ENCODE measurements at places on chromosomes 2 and 18. TPM values are rescaled to one million over a fixed set of nuclear protein-coding genes. Genes with fewer than 3 reads are reported as not detected.

DNA sequence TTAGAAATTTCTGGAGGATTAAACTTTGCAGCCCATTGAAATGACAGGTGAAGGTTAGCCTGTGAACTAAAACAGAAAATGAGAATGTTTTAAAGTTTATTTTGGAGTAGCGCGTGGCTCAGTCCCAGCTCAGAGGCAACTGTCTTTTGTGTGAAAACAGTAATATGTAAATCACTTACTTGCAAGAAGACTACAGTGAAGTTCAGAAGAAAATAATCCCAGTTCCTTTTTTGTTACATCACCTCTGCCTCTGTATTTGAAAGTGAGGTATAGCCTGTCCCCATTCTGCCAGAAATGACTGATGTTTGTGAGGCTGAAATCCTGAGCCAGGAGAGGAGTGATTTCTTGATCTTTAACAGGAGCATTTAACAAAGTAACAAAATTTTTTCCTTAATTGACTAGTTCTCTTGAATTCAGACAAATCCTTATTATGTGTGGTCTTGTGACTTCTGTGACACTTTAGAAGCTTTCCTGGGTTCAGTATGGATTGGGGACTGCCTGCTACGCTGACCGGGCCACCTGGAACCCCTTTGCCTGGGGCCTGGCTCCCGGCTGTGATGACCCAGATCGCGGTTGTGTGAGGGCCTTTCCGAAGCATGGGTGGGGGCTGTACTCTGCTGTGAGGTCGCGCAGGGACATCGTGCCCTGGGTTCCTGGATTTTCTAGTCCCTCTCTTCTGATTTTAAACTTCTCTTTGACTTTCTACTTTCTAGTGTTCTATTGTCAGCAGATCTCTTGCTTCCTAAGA lies 24.3 kb downstream of the TRAPPC12 start:
- DNase-seq: no peak

Gene TMEM247
- polyA plus RNA-seq: not detected

Gene DOK6
- 0.09 TPM for polyA plus RNA-seq

Gene GPC1
- 9.1 TPM for polyA plus RNA-seq

DNA sequence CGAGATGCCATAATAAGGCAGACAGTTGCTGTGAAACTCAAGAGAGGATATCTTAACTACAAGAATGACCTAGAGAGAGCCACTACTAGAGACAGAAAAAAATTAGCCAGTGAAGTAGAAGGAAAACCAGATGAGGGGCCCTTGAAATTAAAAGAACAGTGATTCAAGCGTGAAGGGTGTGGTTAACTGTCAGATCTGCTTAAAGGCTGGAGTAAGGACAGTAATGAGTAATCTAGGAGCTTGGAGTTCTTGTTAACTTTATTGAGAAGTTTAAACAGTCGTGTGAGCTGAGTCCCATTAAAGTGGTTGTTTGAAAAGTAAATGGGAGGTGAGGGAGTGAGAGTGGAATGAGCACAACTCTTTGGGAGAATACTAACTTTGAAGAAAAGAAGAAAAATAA lies 21.3 kb downstream of the PIGN start:
- no peak for DNase-seq

All from spleen (tissue), 13 donors.